Muscle of leg (tissue), 16 donors: ENCODE measurements at places on chromosomes 2 and 18. TPM values are rescaled to one million over a fixed set of nuclear protein-coding genes. Genes with fewer than 3 reads are reported as not detected.

GRCh38 chr18:543447-544078, 36.6 kb upstream of the CETN1 start:
- H3K4me3 ChIP-seq: no peak overlapping the region
- no peaks in the 10 kb centered on the region for H3K27me3 ChIP-seq
- DNase-seq: peak; percentile 75
- H3K27ac ChIP-seq: no peak overlapping the region

- no peaks in the 10 kb centered on the region for H3K4me1 ChIP-seq
- no peaks in the 10 kb centered on the region for H3K27me3 ChIP-seq
- H3K36me3 ChIP-seq: no peaks in the 10 kb centered on the region
These were observed 1.5 kb downstream of the REG1B start for GRCh38 chr2:79086255-79086654.

- H3K36me3 ChIP-seq: no peaks in the 10 kb centered on the region
- H3K4me1 ChIP-seq: peaks cover 2% of the 10 kb centered on the region
- no peaks in the 10 kb centered on the region for H3K27me3 ChIP-seq
- DNase-seq: no peak
- H3K27ac ChIP-seq: no peak overlapping the region
These were observed 324.9 kb upstream of the TCF4 start for GRCh38 chr18:55912919-55913318.

DNA sequence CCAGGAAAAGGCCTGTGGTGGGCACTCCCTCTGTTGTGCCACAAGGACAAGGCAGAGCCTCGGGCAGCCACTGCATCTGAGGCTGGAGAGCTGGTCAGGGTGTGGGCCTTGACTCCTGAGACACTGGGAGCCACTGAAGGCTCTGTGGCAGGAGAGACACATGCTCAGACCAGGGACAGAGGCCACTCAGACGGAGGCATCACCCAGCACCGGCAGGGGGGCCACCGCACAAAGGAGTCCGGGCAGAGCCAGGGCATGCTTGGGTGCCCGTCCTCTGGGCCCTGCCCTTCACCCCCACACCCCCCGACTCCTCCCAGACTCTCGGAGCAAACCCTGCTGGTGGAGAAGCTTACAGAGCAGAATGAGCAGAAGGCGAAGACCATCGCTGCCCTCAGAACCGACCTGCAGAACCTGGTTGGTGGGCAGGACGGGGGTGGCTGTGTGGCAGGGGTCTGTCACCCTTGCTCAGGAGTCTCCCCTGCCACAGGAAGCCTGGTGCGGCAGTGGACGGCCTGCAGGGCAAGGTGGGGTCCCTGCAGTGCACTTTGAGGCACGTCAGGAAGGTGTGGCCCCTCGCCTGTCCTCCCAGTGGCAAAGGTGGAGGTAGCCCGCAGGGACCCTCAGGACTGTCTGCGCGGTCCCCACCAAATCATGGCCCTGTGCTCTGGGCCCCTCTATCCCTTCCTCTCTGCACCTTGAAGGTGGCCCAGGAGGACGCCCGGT, 26.0 kb downstream of the CROCC2 start:
- no peaks in the 10 kb centered on the region for H3K36me3 ChIP-seq
- no peak overlapping the region for H3K4me3 ChIP-seq
- H3K27me3 ChIP-seq: no peaks in the 10 kb centered on the region
- no peak overlapping the region for H3K27ac ChIP-seq

DNA sequence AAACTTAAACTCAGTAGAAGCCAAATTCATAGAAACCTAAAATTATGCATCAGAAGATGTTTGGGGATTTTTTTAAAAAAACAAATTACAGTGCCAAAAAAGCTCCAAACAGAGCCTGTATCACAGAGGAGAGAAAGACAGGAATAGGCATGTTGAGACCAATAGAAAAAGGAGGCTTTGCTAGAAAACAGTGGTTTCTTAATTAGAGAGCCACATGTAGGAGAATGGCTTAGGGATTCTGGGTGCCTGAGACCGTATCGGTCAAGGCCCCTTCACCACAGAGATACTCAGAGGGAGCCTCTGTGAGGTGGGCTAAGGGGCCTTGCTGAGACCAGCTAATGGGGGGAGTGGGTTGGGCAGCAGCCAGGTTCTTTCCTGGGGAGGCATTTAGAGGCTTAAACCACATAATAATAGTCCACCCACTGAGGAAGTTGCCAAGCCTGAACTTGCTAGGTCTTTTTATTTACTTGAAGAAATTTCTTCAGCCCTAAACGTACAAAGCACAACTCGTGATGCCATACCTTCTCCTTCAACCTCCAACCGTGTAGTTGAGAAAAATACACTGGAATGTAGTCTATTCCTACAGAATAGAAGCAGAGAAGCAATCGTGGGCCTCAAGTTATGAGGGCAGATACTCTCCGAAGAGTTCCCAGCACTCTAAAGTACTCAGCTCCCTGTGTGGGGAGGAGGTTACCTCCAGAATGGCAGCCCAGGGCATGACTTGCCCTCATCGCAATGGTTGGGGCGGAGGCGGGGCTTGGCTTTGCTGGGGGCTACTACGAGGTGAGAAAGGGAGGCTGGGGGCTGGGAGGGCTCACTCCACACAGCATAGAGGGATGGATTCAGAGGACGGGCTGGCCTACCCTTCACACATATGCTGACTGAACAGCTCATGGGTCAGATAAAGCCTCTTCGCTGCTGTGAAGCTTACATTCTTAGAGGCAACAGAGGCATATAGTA, 237.9 kb downstream of the TPGS2 start:
- no peaks in the 10 kb centered on the region for H3K36me3 ChIP-seq
- H3K4me1 ChIP-seq: no peaks in the 10 kb centered on the region
- no peak overlapping the region for H3K4me3 ChIP-seq
- no peaks in the 10 kb centered on the region for H3K27me3 ChIP-seq
- no peak overlapping the region for H3K27ac ChIP-seq
- DNase-seq: no peak

DNA sequence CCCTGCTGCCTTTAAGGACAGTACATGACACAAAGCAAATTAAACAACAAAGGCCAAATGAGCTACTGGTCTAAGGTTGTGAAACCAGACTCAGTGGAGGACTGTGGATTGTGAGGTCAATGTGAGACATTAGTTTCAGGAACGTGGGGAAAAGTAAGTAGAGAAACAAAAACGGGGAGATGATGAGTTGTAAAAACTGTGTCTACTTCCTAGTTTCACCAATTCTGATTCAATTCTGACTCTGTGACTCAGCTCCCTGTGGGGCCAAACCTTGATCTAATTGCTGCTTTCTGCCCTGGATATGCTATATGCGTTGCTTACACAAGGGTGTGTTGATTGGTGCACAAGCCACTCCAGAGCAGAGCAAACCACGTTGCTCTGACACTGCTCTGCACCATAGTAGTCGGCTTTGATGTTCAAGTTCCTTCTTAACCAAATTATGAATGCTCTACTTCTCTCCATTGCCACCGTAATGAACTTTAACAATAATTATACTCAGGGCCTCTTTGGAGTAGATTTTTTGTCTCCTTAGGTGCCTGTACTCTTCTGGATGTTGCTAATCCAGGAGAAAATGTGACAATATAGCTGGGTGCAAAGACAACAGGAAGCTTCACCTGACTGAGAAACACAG, 1640.1 kb upstream of the CELF4 start:
- no peaks in the 10 kb centered on the region for H3K36me3 ChIP-seq
- no peaks in the 10 kb centered on the region for H3K4me1 ChIP-seq
- DNase-seq: no peak

GRCh38 chr2:925309-925708, 25.3 kb upstream of the SNTG2 start:
- H3K4me3 ChIP-seq: no peak overlapping the region
- no peak for DNase-seq
- H3K36me3 ChIP-seq: no peaks in the 10 kb centered on the region
- no peaks in the 10 kb centered on the region for H3K4me1 ChIP-seq
- no peaks in the 10 kb centered on the region for H3K27me3 ChIP-seq
- no peak overlapping the region for H3K27ac ChIP-seq

GRCh38 chr18:23856466-23857163, 157.9 kb upstream of the TTC39C start:
- H3K27me3 ChIP-seq: no peaks in the 10 kb centered on the region
- no peak overlapping the region for H3K27ac ChIP-seq
- DNase-seq: no peak
- H3K36me3 ChIP-seq: no peaks in the 10 kb centered on the region
- no peaks in the 10 kb centered on the region for H3K4me1 ChIP-seq
- no peak overlapping the region for H3K4me3 ChIP-seq

Gene FEV
- total RNA-seq: not detected

Gene HAUS1
- 29.0 TPM for total RNA-seq

Gene LAPTM4A
- total RNA-seq: 171 TPM

Gene NDUFV2
- 155 TPM for total RNA-seq

Gene CD8A
- 0.09 TPM for total RNA-seq
